ENCODE measurements at places on chromosomes 2 and 18.

- DNase-seq = no peak
Observed at GRCh38 chr2:98935111-98935770, 784 bp downstream of the CRACDL start.

- no peak for DNase-seq
Observed at GRCh38 chr2:139357972-139358371, 577.8 kb upstream of the NXPH2 start.

GRCh38 chr18:77754475-77755044 lies 504.9 kb downstream of the GALR1 start:
- DNase-seq = no peak

GRCh38 chr2:23376972-23377371 lies 8.0 kb upstream of the KLHL29 start:
- DNase-seq = no peak

DNA sequence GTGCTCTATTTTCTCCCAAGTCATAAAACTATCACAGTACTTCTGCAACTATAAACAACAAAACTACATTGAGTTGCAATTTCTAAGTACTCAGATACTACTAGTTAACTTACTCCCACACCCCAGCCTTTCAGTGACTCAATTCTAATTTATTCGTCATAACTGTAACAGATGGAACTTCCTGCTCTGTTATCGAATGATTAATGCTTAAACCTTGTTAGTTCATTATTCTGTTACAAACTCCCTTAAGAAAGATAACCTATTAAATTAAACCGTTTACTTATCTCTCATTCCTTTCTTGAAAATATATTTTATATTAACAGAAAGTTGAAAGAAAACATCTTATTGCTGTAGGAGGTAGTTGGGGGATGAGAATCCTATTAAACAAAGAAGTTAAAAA lies 17.0 kb downstream of the TNFAIP6 start:
- DNase-seq = no peak

- no peak for DNase-seq
Observed at GRCh38 chr2:30480703-30481322, 33.8 kb downstream of the LCLAT1 start.

DNA sequence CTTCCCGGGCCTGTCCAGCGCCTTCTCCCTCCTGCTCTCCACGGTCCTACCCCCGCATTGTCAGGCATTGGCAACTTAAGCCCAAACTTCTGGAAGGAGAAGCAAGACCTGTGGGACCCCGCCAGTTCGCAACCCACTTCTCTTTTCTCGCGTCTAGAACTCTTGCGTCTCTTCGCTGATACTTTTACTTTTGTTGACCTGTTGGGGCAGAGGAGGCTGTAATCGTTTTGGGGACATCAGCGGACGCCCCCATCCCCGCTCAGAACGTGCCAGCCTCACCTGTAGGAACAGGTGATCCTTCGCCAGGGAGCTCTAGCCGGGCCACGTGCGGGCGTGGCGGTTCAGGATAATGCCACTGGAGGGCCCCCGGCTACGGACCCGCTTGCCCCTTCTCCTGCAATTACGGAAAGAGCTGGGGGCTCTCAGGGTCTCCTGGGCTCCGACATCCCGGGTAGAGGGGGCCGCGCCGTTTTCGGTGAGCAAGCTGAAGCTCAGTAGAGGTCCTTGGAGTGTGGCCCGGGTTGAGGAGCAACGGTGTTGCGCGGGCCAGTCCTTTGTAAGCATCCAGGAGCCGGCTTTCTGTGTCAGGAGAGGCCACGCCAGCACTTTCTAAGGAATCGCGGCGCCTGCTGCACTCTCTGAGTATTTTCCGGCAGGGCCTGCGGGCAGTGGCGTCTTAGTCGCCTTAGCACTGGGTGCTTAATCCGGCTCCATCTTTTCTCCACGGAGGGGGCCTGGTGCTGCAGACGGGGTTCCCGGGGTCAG lies 1.6 kb downstream of the MTCL1 start:
- DNase-seq = no peak

DNA sequence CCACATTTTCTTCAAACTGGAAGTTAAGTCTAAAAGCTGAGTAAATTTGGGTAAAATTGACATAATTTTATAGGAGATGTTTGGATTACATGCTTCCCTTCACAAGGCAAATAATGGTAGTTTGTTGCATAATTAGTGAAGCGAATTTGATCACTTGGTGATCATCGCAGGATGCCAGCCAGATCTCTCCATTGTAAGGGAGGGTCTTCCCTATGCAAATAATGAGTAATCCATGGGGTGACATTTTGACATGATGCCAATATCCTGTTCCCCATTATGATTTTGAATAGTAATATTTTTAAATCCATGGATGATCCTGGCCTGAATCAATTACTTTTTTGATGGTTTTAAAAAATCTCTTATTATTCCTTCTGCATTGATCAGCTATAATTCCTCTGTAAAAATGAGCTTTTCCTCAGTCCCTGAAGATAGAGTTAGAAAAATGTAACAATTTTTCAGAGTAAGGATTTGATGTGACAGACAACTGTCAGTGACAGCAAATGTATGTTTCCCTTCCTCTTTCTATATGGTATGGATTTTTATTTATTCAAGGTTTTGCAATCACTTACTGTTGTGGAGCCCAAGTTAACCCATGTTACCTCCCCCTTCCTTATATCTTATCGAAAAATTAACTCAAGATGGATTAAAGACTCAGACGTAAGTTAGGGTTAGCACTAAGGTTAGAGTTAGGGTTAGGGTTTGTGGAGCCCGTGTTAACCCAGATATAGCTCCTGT lies 21.4 kb downstream of the CCL20 start:
- no peak for DNase-seq

DNA sequence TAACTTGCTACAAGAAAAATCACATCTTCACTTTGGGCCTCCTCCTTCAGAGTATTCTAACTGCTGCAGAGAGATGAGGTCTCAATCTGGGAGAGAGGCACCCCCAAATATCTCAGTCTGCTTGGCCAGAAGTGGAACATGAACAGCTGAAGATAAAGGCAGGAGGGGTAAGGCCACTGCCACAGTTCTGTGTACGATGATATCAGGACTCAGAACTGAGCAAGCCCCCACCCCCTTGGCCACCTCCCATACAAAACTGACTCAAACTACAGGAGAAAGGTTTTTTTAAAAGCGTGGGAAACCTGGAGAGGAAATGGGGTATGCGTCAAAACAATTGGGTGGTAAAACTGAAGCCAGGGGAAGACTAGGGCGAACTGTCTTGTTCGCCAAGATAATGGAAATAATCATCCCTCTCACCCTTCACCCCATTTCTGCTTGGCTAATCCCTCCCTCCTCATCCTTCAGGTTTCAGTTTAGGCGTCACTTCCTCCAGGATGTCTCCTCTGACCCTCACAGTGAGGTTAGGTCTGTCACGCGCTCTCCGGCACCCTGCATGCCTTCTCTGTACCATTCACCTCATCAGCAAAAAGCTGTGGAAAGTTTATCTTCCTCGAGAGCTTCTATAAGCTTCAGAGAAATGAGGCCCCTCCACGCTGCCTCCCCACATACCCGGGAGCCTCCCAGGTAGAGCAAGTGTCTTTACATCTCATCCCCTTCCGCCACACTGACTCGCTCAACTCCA lies 64.4 kb downstream of the SFXN5 start:
- DNase-seq = no peak

GRCh38 chr2:155151472-155151871 lies 453.0 kb downstream of the KCNJ3 start:
- no peak for DNase-seq

DNA sequence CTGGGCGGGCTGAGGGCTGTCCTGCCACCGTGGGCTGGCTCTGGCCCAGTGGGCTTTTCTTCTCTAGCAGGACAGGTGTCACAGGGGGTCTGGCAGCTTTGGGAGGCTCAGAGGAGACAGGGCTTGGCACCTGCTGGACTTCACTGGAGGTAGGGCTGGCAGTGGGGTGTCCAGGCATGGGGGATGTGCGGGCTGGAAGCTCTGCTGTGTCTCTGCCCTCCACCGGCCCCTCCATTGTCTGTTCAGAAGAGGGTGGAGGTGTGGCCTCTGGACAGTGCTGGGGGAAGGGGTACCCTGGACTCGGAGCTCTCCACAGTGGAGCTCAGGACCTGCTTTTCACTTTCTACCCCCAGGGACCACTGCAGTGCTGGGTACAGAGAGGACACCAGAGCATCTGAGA lies 9.2 kb downstream of the PTPRN start:
- no peak for DNase-seq

GRCh38 chr2:102294802-102295489 lies 16.4 kb upstream of the IL1RL1 start:
- DNase-seq = no peak

DNA sequence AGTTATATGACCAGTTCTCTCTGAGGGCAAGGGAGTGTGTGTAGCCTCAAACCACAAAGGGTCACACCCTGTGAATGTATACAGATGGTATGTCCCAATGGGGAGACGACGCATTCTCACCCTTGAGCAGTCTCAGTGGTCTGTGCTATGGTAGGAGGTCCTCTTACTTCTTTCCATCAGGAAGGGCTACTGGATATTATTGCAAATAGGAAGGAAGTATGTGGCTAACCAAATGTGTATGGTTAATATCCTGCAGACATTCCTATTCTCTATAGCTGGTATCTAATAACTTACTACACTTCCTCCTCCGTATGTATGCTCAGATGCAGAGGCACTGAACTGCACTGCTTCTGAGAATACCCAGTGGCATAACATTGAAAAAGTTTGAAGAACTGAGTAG lies 306.7 kb upstream of the CCDC68 start:
- no peak for DNase-seq

DNA sequence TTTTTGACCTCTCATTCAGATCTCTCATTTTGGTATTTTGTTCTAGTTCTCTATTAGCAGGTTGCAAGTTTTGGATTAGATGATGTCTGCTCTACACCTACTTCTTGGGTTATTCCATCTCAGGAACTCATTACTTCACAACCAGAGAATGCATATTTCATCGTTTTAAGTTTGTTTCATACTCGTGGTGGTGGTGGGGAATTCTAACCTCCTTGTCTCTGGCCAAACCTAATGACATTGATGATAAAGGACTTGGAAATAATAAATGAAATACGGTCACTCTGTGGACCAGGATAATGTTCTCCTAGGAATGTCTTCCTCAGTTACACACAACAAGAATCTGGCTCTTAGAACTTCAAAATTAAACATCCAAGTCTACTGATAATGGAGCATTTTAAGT lies 115.2 kb downstream of the CDC42EP3 start:
- no peak for DNase-seq

- no peak for DNase-seq
Observed at GRCh38 chr2:76625101-76625500, 897.1 kb downstream of the LRRTM4 start.

- no peak for DNase-seq
Observed at GRCh38 chr2:15303874-15304273, 257.3 kb downstream of the NBAS start.

- no peak for DNase-seq
Observed at GRCh38 chr2:240478346-240479110, 43.1 kb downstream of the GPC1 start.
